BE2C (cell line): ENCODE measurements at places on chromosomes 3 and 15.

DNA sequence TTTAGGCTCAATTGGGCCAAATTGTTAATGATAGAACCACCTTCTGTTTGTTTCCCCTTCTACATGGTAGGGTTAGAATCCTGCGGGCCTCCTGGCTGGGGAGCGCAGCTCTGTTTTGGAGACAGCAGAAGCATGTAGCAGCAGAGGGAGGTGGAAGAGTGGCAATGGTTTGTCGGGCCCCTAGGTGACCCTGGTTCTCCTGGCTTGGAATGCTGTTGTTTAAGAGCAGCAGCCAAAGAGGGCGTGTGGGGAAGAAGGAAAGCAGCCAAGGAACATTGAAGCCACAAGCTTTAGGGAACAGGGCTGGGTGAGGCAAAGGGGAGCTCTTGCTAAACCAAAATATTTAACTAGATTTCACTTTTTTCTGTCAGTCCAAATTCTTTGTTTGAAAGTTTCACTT, 213.7 kb upstream of the NR2E3 start:
- no peak for DNase-seq

GRCh38 chr3:106745344-106746168, 631.7 kb upstream of the CCDC54 start:
- DNase-seq: no peak

GRCh38 chr15:32923176-32923575, 205.4 kb downstream of the GREM1 start:
- no peak for DNase-seq

DNA sequence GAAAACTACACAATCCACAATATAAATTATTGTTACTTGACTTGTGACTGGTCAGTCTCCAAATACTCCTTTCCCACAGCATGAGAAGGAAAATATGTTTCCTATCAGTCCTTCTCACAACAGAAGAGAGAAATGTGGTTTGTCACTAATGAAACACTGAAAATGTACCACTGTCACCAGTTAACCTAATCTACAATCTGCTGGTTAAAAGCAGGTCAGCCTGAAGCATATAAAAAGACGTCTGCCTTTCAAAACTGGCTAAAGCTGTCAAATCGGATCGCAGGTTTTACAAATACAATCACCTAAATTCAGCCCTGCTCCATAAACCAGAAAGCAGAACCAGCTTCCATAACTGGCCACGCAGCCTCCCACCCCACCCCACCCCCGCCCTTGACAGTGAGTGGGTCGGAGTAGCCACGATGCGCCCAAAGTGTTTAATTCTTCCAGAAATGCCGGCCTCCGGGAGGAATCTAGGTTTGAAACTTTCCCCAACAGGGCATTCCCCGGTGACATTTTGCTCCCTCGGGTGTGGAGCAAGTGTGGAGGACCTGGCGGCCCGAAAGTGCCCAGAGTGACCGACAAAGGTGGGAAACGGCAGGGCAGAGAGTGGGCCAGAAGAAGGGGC, 682 bp downstream of the ETFA start:
- DNase-seq: peak; percentile 28

DNA sequence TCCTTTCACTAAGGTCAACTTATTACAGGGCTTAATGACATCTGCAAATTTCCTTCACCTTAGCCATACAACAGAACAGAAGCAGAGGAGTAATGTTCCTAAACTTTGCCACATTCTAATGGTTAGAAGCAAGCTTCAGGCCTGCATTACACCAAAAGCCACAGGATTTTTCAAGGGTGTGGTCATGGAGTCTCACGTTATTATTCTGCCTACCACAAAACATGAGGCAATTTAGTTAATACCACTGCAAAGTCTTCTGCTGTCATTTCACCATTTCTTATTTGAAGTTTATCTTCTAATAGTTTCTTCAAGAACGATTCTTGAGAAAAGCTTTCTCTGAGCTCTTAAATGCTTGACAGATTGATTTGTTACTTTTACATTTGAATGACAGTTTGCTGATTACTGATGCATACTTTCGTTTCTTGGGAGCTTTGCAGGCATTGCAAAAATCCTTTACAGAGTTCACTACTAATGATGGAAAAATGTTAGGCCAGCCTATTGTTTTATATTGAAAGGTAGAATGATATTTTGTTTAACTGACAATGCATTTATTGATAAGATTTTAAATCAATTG, 1257.1 kb downstream of the NSUN3 start:
- no peak for DNase-seq

DNA sequence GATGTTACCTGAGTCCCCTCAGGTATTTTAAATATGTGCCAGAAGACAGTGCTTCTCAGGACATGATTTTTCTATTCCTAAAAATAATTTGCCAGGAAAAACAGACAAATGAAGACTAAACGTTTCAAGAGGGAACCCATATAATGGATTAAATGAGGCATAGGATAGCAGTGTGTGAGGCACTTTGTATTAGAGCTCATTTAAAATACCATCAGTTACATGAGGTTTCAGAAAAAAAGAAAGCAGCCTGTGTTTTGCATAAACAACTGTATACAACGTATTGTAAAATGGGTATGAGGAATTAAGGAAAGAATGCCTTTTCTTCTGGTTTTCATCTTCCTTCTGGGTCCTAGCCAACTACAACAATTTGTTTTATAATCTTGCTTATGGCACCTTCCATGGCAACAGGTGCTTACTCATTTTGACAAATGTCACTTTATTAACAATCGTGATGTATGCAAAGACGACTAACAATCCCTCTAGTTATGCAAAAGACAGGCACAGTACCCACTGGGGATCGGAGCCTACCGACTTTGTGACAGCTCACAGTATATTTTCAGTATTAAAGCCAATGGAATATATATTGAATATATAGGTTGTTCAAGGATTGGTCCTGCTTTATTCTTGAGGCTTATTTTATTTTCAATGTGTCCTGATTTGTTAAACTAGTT, 231.6 kb upstream of the ZNF717 start:
- no peak for DNase-seq

- no peak for DNase-seq
Observed at GRCh38 chr3:98730338-98730737, 32.8 kb upstream of the ST3GAL6 start.

DNA sequence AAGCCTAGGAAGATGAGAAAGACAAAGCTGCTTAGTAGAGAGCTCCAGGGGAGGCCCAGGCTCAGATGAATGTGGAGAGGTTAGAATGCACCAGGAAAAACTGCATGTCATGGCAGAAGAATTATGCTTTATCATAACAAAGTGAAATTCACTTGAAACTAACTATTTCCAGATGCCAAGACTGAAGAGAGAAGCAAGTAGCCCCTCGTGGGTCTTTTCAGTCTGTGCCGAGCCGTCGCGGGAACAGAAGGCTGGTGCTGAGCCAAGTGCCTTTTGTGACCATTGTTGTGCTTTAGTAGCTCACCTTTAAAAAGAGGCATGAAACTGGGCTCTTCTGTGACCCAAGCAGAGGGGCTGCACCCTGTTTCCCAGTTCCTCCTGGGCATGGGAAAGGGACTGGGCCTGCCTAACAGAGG, 73.2 kb downstream of the CHDH start:
- DNase-seq: no peak

DNA sequence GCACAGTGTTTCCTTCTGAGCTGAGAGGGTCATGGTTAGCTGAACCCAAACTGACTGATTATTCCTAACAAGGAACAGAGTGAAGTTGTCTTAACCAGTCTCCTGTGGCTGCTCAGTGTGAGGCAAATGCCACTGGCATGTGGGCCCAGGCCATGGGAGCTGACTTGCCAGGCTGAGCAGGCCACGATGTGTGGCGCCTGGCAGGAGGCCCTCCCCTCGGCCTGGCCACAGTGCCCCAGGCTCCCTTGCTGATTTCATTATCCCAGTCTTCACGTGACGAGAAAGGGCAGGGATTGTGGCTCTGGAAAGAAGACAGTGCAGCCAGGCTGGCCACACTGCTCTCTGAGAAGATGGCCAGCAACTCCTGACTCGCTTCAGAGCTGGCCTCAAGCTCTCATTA, 58.8 kb downstream of the SLCO2A1 start:
- peak; percentile 54 for DNase-seq

- no peak for DNase-seq
Observed at GRCh38 chr3:196192036-196192523, 19.1 kb downstream of the ZDHHC19 start.

- DNase-seq: no peak
Observed at GRCh38 chr3:153673853-153674252, 447.3 kb upstream of the ARHGEF26 start.

GRCh38 chr3:177817751-177818150, 620.5 kb upstream of the TBL1XR1 start:
- no peak for DNase-seq

DNA sequence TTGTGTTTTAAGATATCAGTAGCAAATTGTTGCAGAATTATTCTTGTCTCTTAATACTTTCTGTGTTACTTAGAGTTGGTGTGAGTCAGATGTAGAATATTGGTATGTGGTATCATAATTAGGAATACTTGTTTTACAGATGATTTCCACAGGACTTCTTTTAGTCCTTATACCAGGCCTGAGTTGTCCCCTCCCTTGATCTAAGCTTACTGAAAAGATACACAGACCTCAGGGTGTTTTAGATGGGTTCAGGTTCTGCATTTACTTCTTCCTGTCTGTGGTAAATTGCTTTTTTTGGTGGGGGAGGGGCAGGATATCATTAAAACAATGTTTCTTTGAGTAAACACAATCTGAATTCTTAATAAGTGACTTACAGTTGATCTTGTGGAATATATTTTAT, 14.2 kb downstream of the DZIP3 start:
- no peak for DNase-seq
